ENCODE measurements at places on chromosomes 1 and 21. TPM values are rescaled to one million over a fixed set of nuclear protein-coding genes. Genes with fewer than 3 reads are reported as not detected.

- H3K36me3 ChIP-seq: no peaks in the 10 kb centered on the region
- H3K27ac ChIP-seq: no peak overlapping the region
- no peaks in the 10 kb centered on the region for H3K27me3 ChIP-seq
These were observed 1.2 kb downstream of the CHD5 start for GRCh38 chr1:6178751-6179563.

DNA sequence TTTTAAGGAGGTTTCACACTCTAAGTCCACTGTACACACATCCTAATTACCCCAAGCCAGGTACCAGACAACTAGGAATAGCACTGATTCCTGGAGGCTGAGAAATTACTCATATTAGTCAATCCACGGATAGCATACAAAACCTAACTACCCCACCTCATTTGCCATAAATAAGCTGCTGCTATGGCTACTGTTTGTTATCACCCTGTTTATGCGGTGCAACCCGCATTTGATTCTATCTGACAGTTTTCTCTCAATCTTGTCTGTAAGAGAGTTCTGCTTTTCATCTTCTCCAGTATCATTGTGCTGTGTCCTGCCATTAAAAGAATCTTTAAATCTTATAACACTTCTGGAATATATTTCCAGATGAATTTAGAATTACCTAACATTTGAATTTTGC is 1496.5 kb downstream of the PLA2G4A start:
- no peaks in the 10 kb centered on the region for H3K4me1 ChIP-seq
- no peak overlapping the region for H3K4me3 ChIP-seq
- DNase-seq: no peak
- no peaks in the 10 kb centered on the region for H3K36me3 ChIP-seq
- H3K27ac ChIP-seq: no peak overlapping the region
- H3K27me3 ChIP-seq: no peaks in the 10 kb centered on the region

S100A3 gene
- 0.38 TPM for polyA plus RNA-seq

GRCh38 chr1:94039871-94040569 is 80.9 kb downstream of the ABCA4 start:
- no peak overlapping the region for H3K4me3 ChIP-seq
- H3K27me3 ChIP-seq: no peaks in the 10 kb centered on the region
- H3K36me3 ChIP-seq: no peaks in the 10 kb centered on the region
- H3K4me1 ChIP-seq: no peaks in the 10 kb centered on the region
- H3K27ac ChIP-seq: no peak overlapping the region
- no peak for DNase-seq

PTPRC gene
- polyA plus RNA-seq: 0.59 TPM

GBP6 gene
- polyA plus RNA-seq: 0.08 TPM

TCEANC2 gene
- polyA plus RNA-seq: 1.1 TPM

- H3K27me3 ChIP-seq: no peaks in the 10 kb centered on the region
- no peak overlapping the region for H3K27ac ChIP-seq
- no peaks in the 10 kb centered on the region for H3K4me1 ChIP-seq
- DNase-seq: no peak
- H3K36me3 ChIP-seq: no peaks in the 10 kb centered on the region
- H3K4me3 ChIP-seq: no peak overlapping the region
These were observed 42.7 kb upstream of the SELENON start for GRCh38 chr1:25757151-25757845.

NTRK1 gene
- 0.99 TPM for polyA plus RNA-seq

GRCh38 chr1:58895559-58896145 is 111.8 kb upstream of the JUN start:
- H3K27me3 ChIP-seq: no peaks in the 10 kb centered on the region
- DNase-seq: no peak
- H3K4me3 ChIP-seq: no peak overlapping the region
- H3K36me3 ChIP-seq: no peaks in the 10 kb centered on the region

DNA sequence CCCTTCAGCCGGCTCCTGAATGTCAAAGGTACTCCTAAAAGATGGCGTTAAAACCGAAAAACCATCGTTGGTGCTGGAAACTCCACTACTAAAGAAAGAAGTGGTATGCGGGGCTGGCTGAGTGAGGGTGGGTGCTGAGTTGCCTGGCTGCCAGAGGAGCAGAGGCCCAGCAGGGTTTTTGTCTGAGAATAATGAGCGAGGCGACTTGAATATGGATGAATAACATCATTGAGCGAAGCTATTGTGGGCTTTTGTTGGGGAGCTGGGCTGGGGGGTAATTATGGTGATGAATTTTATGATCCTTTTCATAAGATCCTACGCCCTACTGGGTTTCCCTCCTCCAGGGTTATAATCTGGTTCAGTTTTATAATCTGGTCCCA is 2.0 kb downstream of the PDPN start:
- no peaks in the 10 kb centered on the region for H3K27me3 ChIP-seq
- H3K27ac ChIP-seq: no peak overlapping the region
- H3K4me3 ChIP-seq: no peak overlapping the region
- DNase-seq: no peak
- H3K4me1 ChIP-seq: no peaks in the 10 kb centered on the region

LMOD1 gene
- polyA plus RNA-seq: 7.1 TPM

DNA sequence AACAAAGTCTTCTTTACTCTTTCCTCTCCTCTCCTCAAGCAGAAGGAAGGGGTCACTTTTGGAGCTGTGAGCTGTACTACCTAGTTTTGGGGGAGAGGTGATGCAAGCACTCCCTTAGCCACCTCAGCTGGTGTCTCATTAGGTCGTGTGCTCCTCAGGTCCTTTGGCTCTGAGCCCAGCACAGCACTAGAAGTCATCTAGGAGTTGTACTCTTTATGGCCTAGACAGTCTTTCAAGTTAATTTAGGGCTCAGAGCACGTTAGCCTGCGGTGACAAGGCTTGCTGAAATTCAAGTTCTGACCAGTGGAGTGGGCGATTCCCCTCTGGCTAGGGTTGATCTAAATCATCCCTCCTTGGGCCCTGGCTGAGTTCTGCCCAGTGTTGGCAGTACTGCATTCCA is 48.0 kb upstream of the WDR26 start:
- no peak overlapping the region for H3K4me3 ChIP-seq
- H3K36me3 ChIP-seq: no peaks in the 10 kb centered on the region
- DNase-seq: no peak

GRCh38 chr1:10945991-10946509 is 66.4 kb upstream of the TARDBP start:
- H3K36me3 ChIP-seq: no peaks in the 10 kb centered on the region
- no peaks in the 10 kb centered on the region for H3K4me1 ChIP-seq
- no peaks in the 10 kb centered on the region for H3K27me3 ChIP-seq

GRCh38 chr1:205515781-205516253 is 11.3 kb downstream of the CDK18 start:
- no peak overlapping the region for H3K27ac ChIP-seq
- no peaks in the 10 kb centered on the region for H3K27me3 ChIP-seq
- H3K4me1 ChIP-seq: no peaks in the 10 kb centered on the region
- DNase-seq: no peak

RHEX gene
- 1.0 TPM for polyA plus RNA-seq

ZNF683 gene
- polyA plus RNA-seq: 0.40 TPM

DNA sequence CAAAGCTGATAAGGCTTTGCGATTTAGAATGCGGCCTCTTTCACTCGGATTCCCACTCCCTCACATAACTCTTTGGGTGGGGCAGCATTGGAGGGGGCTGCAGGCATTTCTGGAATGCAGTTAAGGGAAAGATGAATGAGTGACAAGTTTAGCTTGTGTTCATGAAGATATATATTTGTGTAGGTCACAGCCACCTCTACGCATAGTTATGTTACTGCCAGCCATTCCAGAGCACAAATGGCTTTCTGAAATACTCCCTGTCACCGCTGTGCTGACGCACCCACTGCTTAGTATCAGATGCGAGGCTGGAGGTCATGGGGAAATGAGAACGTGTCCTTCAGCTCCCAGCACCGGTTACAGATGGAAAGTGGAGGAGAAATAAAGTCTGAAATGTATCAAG is 54.1 kb upstream of the ATP1A1 start:
- peaks cover 75% of the 10 kb centered on the region for H3K4me1 ChIP-seq
- peak overlapping the region; percentile 14 for H3K27ac ChIP-seq
- no peak for DNase-seq
- no peaks in the 10 kb centered on the region for H3K36me3 ChIP-seq

- DNase-seq: no peak
- H3K27me3 ChIP-seq: no peaks in the 10 kb centered on the region
- H3K4me1 ChIP-seq: peaks cover 11% of the 10 kb centered on the region
These were observed 5.7 kb downstream of the VAMP4 start for GRCh38 chr1:171736196-171736595.

DNA sequence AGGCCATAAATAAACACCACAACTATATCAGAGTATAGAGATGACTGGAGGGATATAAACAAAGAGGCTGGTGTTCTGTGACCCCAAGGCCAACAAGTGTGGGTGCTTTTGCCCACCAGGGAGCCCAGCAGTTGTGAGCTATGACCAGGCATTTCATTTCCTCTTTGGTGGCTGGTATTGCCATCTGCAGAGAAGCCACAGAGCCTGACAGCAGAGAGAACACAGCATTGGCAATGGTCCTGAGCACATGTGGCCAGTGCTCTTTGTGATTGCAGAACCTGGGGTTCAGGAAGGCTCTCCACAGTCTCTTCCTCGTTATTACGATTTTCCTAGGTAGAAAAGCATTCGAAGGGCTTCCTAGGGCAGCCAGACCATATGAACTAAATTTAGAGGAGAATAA is 112.3 kb downstream of the TM2D1 start:
- H3K27me3 ChIP-seq: no peaks in the 10 kb centered on the region
- no peak overlapping the region for H3K27ac ChIP-seq
- no peaks in the 10 kb centered on the region for H3K36me3 ChIP-seq
- no peak for DNase-seq
- H3K4me1 ChIP-seq: no peaks in the 10 kb centered on the region
- no peak overlapping the region for H3K4me3 ChIP-seq

DNA sequence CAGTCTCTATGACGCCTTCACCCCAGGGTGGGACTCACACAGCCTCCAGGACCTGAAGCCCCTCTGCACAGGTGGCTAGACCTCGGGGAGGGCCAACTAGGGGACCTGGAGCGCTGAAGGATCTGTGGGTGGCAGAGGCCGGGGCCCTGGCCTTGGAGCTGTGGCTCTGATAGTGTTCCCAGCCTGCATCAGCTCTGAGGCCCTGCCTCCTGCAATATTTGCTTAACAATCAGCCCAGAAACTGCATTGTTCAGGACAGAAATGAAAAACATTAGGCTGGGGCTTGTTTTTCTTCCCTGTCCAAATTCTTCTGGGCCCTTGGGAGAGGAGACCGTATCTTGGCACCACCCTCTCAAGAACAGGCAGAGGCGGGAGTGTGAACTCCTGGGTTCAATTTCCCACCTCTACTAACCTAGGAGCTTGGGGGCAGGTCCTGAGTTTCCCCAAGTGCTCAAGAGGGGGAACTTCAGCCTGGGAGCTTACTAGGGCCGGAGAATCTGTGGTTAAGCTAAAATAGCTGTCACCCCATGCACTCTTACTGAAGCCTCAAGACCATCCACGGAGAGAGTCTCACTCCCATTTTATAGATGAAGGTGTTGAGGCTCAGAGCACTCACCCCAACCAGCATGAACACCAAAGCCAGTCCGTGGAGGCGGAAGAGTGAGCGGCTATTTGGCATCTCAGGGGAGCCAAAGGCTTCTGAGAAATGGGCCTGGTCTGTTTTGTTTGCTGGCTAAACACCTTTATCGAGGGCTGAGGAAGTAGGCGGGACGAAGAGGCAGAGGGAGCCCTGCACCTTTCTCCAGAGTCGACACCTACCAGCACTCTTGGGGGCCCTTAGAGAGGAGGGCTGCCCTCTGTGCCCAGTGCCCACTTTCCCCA is 18.8 kb upstream of the CASZ1 start:
- H3K27ac ChIP-seq: peak overlapping the region; percentile 78
- DNase-seq: peak; percentile 75
- H3K27me3 ChIP-seq: no peaks in the 10 kb centered on the region
- H3K36me3 ChIP-seq: no peaks in the 10 kb centered on the region
- H3K4me1 ChIP-seq: peaks cover 4% of the 10 kb centered on the region

DNA sequence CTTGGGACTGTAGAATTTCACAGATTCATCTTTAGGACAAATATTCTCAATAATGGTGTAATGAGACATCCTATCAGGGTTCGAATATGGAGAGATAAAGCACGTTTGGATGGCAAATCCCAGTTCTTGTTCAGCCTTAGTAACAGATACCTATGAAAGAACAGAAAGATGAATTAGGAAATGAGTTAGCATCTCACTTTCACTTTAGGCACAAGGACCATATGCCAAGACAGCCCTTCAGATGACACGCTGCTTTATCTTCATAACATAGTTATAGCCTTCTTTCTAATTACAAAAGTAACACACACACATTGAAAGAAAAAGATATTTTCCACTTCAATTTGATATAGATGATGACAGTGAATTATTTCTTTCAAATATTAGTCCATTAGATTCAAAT is 173.6 kb downstream of the TGFBR3 start:
- H3K27ac ChIP-seq: no peak overlapping the region
- no peak for DNase-seq
- H3K27me3 ChIP-seq: no peaks in the 10 kb centered on the region
- no peaks in the 10 kb centered on the region for H3K36me3 ChIP-seq
- no peaks in the 10 kb centered on the region for H3K4me1 ChIP-seq

DNA sequence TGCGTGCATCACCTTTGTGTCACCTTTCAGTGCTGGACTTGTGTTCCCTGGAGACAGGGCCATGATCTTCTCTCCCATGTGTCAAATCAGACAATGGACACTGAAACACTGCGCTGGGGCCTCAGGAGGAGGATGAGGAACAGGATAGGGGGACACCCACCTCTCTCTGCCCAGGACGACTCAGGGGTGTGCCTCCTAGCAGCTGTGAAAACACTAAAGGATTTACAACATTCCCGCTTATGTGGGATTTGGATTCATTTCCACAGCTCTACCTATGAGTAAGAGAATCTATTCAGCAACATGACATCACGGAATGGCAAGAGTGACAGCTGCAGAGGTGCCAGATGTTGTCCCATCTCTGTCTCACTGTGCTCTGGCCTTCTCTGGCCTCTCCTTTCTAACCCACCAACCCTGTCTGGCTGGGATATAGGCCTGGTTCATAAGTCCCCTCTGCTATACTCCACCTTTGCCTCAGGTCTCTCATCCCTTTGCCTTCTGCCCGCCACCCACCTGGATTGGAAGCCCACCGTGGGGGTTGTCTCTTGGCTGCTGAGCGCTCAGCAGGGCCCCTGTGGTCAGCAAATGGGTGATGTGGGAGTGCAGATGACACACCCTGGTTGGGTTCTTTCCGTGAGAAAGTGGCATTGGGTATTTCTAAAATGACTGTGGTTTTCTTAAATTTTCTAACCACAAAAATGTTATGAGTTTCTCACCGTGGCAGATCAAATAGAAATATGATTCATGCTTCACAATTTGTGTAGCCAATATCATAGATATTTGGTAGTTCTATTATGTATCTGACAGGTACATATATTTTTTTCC is 47.1 kb upstream of the TLR5 start:
- no peaks in the 10 kb centered on the region for H3K4me1 ChIP-seq
- no peak for DNase-seq
- H3K4me3 ChIP-seq: no peak overlapping the region
- no peaks in the 10 kb centered on the region for H3K36me3 ChIP-seq
- H3K27ac ChIP-seq: no peak overlapping the region

CYP4A11 gene
- 0.23 TPM for polyA plus RNA-seq

DNA sequence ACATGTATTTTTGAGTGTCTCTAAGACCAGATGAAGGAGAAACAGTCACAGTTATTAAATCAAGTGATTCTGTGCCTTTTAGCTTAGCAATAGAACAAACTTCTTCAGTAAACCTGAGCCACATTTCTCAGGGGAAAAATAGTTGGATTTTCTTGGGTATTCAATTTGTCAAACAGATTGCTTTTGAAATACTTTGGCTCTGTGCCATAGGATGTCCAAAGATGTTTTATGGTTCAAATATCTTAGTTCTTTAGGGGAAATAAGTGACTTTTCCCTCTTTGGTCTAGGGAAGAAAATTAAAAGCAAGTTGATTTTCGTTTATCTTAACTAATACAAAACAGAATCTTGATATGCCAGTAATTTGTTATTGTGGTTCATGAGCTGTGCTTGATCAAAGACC is 125.9 kb downstream of the ATP5PO start:
- no peak for DNase-seq
- no peaks in the 10 kb centered on the region for H3K27me3 ChIP-seq
- no peaks in the 10 kb centered on the region for H3K36me3 ChIP-seq
- no peak overlapping the region for H3K27ac ChIP-seq
- no peaks in the 10 kb centered on the region for H3K4me1 ChIP-seq

PLEKHN1 gene
- polyA plus RNA-seq: 2.8 TPM
